ENCODE measurements at places on chromosomes 2 and 18.

- DNase-seq = no peak
Measured at GRCh38 chr18:77711096-77711495, 461.4 kb downstream of the GALR1 start.

GRCh38 chr2:200077210-200077650 lies 121.8 kb downstream of the MAIP1 start:
- DNase-seq = no peak

DNA sequence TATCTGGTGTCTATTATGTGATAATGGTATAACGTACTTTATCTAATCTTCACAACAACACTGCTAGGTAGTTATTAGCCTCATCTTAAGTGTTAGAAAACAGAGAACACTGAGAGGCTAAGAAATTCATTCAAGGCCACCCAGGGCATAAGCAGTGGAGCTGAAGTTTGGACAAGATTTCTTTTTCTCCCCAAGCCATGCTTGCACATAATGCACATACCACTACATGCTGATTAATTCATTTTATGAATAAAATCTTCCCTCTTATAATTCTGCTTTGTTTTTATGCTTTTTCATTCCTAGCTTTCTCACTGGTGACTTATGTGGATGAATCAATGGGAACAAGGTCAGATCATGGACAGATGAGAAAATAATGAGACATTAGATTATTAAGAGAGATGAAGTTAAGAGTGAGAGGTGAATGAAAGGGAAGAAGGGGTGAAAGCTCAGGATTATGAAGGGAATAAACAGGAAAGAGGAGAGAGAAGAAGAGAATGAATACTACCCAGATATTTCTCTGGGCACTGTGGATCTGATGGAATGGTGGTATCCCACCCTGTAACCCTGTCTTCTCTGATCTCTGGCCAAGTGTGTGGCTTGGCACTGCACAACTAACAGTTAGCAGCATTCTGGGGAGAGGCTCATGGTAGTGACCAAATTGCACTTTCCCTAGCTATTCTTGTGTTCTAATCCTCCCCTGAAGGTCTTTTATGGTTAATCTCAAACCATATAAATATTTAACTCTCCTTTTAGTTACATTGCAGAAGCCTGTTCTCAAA lies 17.7 kb upstream of the GALNT3 start:
- DNase-seq = no peak

DNA sequence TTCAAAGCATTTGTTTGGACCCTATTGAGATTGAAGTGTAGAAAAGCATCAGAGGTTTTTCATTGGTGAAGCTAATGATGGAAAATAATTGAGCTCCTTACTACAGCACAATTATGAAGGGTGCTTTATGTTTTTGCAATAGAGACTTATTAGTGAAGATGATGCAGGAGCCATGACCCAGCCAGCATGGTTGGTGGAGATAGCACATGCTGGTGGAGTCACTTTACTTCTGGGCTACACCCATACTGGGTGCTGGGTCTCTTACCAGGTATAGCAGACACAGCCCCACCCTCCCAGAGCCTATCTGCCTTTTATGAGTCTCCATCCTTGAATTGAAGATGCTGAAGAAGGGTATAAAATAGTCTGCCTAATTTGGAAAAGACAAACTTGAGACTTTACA lies 3.6 kb downstream of the ACP1 start:
- DNase-seq = no peak

DNA sequence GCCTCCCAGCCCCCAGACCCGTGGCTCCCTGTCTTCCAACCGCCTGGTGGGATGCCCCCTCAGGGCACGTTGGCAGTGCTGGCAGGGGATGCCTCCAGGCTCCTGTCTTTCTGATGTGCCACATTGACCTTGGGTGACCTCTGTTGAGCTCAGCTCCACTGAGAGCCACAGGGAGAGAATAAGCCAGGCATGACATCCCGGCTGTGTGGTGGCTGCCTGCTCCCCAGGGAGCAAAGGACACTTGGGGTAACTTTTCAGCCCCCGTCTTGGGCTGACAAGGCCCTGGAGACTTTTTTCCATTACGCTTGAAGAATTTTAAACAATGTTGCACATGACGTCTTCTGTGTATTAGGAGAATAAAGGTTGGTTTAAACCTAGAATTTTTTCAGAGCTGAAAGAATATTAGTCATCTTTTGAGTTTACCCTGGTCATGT lies 246.0 kb downstream of the TSN start:
- no peak for DNase-seq

DNA sequence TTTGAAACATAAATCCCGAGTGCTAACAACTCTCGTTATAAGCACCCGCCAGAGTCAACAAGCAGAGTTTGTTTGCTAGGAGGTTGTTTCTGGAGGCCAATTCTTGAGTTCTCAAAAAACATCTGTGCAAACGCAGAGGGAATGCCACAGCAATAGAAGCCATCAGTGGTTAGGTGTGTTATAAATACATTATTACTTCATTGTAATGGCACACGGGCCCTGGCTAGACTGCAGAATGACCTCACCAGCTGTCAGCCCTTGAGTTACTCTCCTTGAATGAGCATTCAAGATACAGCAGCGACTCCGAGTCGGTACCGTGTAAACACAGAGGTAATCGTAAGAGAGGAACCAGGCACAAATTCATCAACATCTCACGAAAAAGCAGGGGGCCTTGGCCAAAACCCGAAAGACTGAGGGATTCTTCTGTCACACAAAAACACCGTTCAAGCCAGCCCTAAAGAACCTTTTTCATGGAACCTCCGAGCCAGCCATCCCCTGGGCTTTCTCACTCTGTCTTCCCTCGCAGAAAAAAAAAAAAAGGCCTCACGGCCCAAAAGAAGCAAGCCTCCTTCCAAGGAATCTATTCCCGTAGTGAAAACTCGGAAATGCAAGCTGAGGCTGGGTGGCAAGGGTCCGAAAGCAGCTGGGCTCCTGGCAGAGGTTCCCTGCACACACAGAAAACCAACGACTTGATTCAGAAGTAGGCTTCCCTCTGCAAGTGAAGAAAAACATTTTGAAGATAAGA lies 133.7 kb upstream of the MEIS1 start:
- no peak for DNase-seq

GRCh38 chr2:190178066-190178722 lies 115.7 kb upstream of the MSTN start:
- no peak for DNase-seq

DNA sequence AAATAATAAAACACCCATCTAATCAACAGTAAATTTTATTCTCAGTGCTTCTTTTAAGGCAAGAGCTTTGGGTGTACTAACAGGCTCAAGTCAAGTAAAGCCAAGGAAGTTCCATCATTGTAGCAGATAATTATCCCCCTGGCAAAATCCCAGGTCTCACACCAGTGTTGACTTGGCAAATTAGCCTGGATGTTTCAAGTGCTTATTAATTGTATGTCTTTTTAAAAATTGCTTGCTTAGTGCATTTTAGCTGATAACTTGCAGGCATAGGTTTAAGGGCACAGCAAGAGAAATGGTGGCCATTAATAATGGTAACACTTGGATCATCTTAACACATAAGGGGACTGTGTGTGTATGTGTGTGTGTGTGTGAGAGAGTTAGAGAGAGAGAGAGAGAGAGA lies 42.0 kb upstream of the FMNL2 start:
- no peak for DNase-seq

DNA sequence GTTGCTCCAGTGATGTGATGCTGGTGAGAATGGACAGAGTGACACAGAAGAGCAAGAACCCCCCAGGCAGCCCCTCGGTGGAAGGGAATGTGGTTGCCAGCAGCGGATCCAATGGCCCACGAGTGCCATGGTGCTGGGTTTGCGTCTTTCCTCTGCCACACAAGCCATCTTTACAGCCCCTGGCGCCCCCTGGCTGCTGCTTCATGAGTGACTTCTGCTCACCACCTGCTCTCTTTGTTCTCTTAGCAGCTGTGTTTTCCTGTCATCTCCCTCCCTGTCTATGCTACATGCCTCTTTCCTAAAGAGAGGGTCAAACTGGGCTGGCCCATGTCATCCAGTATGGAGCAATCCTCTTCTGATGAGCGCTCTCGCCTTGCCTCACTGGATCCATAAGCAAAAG lies 300.0 kb upstream of the SMIM21 start:
- DNase-seq = peak; percentile 62

DNA sequence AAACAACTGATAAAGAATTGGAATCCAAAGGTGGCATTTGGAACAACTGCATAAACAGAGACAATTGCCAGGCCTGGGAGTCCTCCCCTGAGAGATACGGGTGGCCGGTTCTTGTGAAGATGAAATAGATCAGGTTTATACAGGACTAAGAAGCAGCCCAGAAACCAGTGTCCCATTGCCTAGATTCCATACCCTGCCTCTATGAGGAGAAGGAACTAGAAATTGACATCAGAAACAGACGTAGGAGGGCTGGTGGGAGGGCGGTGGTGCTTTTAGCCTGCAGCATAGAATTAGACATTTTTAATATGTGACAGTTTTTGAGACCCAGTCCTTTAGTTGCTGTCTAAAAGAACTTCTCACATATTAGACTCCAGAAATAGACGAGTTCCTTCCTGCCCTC lies 11.8 kb upstream of the SH3BP4 start:
- DNase-seq = no peak

- no peak for DNase-seq
Measured at GRCh38 chr2:112889976-112890375, 21.0 kb upstream of the IL37 start.

DNA sequence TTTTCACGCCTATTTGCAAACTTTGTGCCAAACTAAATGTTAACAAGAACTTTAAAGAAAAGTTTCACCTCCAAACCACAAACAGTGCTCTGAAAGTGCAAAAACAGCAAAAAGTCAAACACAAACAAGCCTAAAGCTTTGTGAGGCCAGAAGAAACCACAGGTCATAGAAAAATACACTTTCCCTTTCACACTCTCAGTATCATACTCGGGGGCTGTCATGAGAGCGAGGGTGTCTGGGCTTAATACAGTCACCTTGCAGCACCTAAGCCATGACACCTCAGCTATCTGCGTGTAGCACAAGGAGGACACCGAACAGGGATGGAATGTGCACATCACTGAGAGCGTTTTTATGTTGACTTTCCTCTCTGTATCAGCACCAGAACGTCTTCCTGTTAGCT lies 26.6 kb upstream of the SEH1L start:
- DNase-seq = peak; percentile 43

- DNase-seq = no peak
Measured at GRCh38 chr2:24471662-24472061, 19.4 kb upstream of the NCOA1 start.

DNA sequence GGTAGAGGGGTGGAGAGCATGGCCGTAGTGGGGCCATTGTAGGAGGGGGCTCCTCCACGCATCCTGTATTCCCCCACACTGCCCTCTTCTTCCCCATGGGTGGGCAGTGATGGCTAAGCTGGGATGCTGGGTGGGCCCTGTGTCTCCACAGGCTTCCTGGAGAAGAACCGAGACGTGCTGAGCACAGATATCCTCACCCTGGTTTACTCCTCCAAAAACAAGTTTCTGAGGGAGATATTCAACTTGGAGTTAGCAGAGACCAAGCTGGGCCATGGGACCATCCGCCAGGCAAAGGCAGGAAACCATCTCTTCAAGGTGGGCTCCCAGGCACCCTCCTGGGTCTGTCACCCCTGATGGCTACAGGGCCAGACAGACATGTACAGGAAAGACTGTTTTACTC lies 52.8 kb downstream of the MYO7B start:
- DNase-seq = no peak

- DNase-seq = no peak
Measured at GRCh38 chr2:167814881-167815718, 432.3 kb downstream of the STK39 start.

GRCh38 chr2:191922736-191923651 lies 76.1 kb upstream of the CAVIN2 start:
- DNase-seq = no peak

- DNase-seq = no peak
Measured at GRCh38 chr2:26491563-26492167, 13.7 kb upstream of the OTOF start.

DNA sequence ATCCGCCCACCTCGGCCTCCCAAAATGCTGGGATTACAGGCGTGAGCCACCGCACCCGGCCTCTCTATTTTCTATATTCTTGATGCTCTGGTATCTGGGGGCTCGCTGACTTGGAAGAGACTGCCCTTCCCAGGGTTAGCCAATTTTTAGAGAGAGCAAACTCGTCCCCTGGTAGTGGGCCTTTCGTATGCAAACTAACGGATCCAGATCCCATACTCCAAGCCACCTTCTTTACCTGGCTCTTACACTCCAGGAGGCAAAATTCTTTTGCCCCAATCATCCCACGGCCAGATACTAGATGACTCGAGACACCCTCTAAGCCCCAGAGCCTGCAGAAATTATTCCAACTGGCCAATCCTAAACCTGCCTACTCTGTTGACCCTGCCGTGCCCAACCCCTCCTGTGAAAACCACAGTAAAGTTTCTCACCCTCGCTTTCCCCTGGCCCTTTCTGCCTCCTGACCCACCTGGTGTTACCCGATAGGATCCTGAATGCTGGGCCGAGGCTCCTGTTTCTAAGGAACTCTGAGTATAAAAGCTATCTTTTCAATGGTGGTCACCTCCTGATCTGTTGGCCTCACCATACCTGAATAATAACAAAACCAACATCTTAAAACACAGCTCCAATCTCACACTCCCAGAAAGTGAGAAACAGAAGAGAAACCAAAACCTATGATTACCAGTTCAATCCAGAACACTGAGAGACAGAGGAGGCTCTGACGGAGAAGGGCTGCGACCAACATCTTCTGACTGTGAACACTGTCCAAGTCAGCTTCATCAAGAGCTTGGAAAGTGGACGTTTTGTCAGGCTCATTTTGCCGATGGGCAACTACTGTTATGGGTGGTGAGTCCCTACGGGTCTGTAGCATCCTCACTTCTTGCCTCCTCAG lies 57.6 kb upstream of the ZNF532 start:
- no peak for DNase-seq
